Mesothelial cell of epicardium (in vitro differentiated cells): ENCODE measurements at places on chromosomes 2 and 18. TPM values are rescaled to one million over a fixed set of nuclear protein-coding genes. Genes with fewer than 3 reads are reported as not detected.

- no peak for DNase-seq
Observed at GRCh38 chr2:234823877-234824376, 127.9 kb upstream of the SH3BP4 start.

DNA sequence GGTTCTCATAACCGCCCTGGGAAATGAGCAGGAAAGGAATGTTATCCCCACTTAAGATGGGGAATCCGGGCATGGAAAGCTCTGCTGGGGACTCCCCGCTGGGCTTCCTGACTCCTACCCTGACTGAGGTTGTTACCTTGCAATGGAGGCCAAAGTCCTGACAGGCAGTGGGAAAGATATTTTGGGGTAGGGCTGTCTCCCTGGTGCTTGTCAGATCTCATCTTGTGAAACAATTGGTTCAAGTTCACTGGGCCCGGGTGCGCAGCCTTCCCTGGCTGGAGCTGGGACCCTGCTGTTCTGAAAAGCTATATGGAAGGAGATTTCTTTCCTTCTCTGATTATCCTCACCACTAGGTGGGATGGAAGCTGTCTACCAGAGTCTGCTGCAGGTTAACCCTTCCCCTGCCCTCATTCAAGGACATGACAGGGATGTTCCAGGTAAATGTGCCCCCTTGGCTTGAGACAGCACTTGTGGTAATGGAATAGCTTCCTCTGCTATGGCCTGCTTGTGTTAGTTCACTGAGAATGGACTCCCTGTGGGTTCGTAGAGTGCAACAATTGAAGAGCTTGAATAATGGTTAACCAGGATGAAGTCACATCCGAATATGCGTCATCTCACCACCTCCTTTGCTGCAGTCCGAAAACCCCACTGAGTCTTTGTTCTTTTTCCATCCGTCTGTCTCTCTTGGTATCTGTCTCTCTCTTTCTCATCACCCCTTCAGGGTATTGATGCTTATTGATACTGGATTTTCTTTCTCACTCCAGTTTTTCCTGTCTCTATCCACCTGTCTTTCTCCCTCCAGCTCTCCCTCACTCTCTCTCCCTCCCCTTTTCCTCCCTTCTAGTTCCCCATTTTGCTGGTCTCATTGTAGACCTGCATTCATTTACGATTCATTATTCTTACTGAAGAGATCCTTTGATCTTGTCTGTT, 67.8 kb upstream of the EPAS1 start:
- DNase-seq, result no peak

DNA sequence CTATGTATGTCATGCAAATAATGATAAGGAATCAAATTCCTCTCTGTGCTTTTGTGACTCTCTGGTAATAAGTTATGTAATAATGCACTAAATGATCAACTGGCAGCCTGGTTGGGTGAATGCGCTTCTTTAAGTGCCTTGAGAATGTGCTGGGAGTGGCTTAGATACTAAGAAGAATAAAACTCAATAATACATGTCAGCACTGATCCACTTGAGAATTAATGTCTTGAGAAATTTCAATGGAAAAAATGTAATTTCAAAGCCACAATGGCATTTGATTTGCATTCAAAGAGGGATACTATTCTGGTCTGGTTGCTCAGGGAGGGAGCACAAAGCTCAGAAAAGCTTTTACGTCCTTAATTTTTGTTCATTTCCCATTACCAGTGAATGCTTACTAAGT, 137.7 kb upstream of the MMADHC start:
- no peak for DNase-seq

DNA sequence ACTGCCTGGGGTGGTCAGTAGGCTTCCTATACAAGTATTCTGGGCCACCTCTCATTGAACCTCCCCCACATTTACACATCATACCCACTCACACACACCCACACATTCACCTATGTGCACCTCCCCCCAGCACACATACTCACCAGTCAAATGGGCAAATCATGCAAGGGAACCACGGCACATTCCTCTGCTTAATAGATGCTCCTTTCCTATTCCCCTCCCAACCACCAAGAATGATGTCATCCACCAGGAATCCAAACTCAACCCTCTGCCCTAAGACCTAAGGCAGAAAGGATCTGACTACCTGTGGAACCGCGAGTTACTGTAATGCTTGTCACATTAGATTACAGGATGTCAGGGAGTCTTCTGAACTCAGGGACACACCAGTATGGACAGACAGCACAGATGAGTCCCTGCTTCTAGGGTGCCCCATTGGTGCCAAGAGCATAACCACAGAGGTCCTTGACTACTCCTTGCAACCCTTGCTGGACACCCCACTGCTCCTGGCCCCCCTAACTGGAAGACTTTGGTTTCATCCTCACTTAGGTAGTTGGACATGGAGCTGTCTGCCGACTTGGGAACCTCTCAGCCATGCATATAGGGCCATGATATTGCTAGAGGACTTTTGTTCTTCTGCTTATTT, 21.5 kb upstream of the CAB39 start:
- no peak for DNase-seq

DNA sequence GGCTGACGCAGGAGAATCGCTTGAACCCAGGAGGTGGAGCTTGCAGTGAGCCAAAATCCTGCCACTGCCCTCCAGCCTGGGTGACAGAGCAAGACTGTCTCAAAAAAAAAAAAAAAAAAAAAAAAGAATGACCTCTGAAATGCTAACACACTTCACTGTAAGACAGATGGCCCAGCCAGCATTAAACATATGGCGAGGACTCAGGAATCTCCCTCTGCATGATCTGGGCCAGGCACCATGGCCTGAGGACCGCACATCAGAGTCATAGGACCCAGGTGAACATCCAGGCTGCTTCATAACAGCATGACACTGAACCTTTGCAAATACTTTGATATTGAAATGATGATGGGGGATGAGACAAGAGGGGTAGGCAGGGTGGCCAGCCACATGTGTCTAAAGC, 56.1 kb upstream of the DNMT3A start:
- DNase-seq, result no peak

DNA sequence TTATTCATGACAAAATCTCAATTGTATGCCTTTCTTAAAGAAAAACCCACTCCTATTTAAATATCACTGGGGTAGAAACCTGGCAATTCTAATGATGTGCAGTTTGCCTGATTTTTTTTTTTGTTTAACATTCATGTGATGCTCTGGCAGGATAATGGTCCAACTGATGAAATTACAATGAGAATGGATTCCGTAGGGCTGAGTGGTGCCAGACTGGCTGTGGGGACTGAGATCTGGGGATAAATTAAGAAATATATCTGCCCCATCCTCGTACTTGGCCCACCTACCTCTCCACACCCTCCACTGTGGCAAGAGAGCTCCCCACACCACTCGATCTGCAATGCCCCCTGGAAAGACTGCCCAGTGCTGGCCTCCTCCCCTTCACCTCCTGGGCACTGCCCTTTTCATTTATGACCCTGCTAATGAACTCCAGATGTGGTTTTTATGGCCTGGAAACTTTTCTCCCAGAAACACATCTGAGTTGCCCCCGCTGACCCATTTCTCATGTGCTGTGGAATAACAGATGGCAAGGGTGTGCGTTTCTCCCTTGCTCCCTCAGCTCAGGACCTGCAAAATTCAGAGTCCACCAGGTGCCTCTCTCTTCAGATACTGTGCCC, 33.0 kb upstream of the RPL37A start:
- DNase-seq, result no peak

- DNase-seq, result no peak
Observed at GRCh38 chr2:7011356-7012083, 94.3 kb downstream of the RNF144A start.

DNA sequence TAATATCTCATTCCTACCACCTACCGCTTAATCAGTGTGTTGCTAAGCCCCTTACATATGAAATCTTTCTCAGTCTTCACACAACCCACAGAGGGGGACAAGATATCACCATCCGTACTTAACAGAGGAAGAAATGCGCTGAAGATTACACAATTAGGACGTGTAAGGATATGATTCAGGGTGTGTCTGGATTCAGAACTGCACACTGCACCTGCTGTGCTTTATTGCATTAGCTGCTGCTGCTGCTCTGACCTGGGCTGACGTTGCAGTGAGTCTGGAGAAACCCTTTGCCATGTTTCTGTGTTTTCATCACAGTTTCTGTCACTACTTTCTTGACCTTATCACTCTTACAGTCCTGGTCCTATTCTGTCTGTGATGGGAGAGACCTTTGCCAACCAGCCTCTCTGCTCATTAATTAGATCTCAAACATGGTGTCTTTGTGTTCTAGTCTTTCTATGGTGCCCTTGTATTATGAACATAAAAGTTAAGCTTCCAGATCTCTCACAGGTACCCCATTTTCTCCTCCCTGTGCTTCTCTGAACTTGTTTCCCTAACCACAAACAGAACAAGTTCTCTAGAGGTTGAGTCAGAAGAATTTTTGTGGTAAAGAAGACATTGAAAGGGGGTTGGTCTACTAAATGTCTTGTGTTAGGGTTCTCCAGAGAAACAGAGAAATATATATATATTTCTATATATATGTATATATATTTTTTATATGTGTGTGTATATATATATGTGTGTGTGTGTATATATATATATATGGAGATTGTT, 92.9 kb upstream of the CYP1B1 start:
- no peak for DNase-seq

GRCh38 chr2:129181433-129181832, 798.0 kb upstream of the RAB6C start:
- DNase-seq, result no peak

DNA sequence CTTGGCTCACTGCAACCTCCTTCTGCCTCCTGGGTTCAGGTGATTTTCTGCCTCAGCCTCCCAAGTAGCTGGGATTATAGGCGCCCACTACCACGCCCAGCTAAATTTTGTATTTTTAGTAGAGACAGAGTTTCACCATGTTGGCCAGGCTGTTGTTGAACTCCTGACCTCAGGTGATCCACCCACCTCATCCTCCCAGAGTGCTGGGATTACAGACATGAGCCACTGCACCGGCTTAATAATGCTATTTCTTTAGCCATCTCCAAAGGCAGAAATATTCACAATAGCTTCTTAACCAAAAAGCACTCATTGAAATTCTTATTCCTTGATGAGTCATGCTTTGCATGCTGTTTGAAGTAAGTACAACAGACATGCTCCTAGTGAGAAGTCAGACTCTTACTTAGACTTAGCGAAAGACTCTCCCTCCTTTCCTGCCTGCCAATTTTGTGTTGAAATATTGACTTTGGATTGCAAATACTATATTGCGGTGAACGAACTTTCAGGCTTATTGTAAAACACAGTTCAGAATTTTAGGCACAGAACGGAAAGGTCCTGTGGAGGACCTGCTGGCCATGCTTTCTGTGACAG, 4.4 kb downstream of the ACTR3 start:
- DNase-seq, result no peak

The MROH2A gene
- not detected in 3 replicates for total RNA-seq

The LINC00305 gene
- total RNA-seq, result not detected in 3 replicates

The NFU1 gene
- 31.9 to 35.6 TPM (median 34.7 TPM) in 3 replicates for total RNA-seq

The SIX3 gene
- not detected in 3 replicates for total RNA-seq

The CHRND gene
- total RNA-seq, result not detected in 3 replicates

The KCNE4 gene
- total RNA-seq, result 9.0 to 9.3 TPM (median 9.2 TPM) in 3 replicates

The TMEM87B gene
- total RNA-seq, result 19.4 to 22.8 TPM (median 20.0 TPM) in 3 replicates

The IL36A gene
- not detected in 3 replicates for total RNA-seq
